ENCODE measurements at places on chromosomes 3 and 15.

DNA sequence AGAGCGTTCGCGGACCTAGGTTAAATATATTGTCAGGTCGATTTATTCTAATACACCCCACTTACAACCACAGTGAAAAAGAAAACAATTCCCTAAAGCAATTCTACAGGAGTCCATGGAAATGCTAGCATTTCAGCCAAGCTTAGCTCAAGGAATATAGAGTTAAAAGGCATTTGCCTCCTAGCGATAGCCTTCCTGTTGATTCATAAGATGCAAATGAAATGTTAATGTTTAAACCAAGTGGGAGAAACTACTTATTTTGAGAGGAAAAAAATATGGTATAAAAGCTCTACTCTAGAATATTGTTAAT is 1.7 kb upstream of the ALCAM start:
- DNase-seq, result no peak

DNA sequence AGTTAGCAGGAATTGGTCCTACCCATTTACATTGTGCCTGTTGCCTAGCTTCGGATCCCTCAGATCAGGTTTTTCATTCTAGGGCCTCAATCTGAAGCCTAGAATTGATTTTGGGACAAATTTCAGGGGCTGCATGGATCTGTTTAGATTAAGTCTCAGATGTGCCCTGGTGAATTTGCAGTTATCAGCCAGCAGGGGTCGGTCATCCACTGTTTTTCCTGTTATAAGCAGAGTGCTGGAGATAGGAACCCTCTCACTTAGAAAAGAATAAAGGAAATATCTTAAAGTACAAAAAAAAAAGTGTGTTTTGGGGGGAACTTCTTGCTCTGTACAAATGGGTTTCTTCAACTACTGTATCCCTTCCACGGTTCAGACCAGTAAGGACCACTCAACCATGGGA is 212.5 kb downstream of the BCHE start:
- no peak for DNase-seq

- no peak for DNase-seq
Measured at GRCh38 chr3:58647381-58648141, 19.0 kb downstream of the FAM3D start.

DNA sequence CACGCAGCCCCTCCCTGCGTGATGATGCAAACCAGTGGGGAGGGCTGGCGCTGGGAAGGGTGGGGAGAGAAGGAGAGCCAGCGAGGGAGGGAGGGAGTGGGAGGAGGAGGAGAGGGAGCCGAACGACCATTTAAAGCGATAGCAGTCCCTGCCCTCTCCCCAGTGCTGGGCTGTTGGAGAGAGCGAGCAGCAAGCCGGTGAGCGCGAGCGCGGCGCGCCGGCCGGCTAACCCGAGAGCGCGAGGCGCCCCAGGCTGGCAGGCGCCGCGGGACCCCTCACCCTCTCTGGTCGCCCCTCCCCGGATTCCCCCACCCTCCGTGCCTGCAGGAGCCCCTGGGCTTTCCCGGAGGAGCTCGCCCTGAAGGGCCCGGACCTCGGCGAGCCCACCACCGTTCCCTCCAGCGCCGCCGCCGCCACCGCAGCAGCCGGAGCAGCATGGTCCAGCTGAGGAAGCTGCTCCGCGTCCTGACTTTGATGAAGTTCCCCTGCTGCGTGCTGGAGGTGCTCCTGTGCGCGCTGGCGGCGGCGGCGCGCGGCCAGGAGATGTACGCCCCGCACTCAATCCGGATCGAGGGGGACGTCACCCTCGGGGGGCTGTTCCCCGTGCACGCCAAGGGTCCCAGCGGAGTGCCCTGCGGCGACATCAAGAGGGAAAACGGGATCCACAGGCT is at the start of gene GRM7:
Gene GRM7 (plus strand): TSS at position 162 of the 671 bp plus-strand sequence.
- DNase-seq, result peak; percentile 61

DNA sequence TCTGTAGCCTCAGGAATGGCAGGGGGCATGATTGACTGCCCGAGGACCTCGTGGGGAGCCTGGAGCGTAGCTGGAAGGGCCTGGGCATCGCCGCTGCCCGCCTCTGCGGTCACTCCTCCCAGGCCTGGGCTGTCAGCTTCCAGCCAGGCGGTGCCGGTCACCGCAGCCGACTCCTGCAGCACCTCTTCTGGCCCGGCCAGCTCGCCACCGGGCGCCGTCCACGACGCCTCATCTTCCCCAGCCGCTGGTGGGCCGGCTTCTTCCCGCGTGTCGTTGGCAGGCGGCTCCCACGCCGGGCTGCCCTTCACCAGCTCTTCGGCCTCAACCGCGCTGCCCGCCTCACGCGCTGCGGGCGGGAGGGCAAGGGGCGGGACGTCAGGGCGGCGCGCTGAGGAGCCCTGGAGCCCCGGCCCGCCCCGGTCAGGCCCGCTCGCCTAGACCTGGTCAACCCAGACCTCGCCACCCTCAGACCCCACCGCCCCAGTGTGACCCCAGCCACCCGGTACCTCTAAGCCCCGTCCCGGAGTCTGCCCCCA is 1.0 kb downstream of the CSPG5 start:
- peak; percentile 38 for DNase-seq

GRCh38 chr15:94523873-94524272 is 292.5 kb downstream of the MCTP2 start:
- DNase-seq, result peak; percentile 8

- no peak for DNase-seq
Measured at GRCh38 chr3:61646851-61647525, 85.6 kb downstream of the PTPRG start.

GRCh38 chr15:73596174-73596573 is 37.0 kb downstream of the NPTN start:
- no peak for DNase-seq

DNA sequence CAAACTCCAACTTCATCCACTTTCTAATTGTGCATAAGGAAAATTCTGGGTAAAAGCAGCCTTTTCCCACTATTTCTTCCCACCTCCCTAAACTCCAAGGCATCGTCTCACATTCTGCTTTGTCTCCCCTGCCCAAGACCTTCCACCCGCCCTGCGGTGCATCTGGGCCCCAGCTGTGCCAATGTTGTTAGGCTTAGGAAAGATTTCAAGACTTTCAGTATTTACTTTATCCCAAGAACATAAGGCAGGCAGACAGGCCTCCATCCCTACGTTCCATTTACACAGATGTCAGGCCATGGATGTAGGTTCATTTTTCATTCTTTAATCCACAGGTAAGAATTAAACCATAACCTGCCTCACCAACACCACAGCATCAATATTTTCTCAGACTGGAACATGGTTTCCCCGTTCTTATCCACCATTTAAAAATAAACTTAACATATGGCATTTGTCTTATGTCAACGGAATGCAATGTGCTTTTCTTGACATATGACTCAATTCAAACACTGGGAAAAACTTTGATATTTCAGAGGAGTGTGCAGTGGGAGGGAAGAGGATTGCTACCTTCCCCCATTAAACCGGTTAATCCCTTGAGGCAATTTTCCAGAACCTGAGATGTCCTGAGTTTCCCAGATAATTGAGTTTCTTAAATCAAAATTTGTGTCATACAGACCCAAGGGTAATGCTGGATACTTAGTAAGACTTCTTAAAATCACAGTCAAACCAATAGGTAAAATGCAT is 238.0 kb upstream of the LRIG1 start:
- DNase-seq, result no peak

DNA sequence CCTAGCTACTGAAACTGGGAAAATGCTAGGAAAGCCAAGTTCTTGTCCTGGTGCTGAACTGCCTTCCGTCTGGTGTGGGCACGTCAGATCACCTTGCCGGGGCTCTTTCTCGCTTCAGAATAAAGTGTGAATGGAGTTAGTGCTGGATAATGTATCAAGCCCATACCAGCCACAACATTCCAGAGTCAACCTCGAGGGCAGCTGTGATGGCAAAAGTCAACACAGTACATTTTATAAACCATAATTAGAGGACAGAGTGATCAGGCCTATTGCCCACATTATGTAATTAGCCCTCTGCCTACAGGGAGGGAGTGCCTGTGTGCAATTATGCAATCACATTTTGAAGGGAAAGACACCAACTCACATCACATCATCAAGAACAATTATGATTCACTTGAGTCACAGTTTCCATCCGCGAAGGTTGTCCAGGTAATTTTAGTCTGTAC is 165.2 kb downstream of the RORA start:
- no peak for DNase-seq

Data from nephron progenitor cell (in vitro differentiated cells).